Fibroblast of skin of back (primary cell): ENCODE measurements at places on chromosomes 13 and 19.

DNA sequence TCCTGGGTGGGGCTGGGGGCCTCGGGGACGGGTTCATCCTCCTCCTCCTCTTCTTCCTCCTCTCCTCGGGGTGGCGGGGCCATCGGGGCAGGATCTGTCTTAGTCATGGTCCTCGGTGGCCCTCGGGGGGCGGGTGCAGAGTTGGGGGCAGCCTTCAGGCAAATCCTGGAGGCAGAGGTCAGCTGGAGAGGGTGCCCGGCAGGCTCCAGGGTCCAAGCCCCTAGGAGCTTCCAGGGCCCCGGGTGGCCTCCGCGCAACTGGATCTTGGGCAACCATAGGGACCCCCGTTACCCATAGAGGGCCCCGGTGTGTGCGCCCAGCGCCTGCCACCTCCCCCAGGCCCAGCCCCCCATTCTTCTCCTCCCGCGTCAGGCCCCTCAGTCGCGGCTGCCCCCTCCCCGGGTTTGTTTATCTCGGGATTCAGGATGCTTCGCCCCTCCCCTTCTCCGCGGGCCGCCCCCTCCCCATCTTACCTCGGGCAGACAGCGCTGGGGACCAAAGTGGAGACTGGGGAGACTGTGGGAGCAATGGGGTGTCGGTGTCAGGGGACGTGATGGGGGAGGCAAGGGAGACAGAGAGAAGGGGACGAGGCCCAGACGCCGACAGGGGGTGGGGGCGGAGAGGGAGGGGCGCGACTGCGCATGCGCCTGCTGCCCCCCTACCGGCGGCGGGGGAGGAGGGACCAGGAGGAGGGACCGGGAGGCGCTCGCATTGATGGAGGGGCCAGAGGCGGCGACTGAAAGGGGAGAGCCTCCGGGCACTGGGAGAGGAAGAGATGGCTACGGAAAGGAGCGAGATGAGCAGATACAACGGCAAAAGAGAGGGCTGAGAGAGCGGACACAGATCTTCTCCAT is at the start of gene CLIP3:
TSS of gene CLIP3 (minus strand) at position 623 of the 854 bp plus-strand sequence. CDS start at position 107, 516 bp downstream.
- DNase-seq = peak; percentile 73

- DNase-seq = no peak
These were observed 841 bp upstream of the ZNF223 start for GRCh38 chr19:44050740-44051649.

GRCh38 chr19:12770922-12771321 is 4.4 kb downstream of the HOOK2 start:
- no peak for DNase-seq

DNA sequence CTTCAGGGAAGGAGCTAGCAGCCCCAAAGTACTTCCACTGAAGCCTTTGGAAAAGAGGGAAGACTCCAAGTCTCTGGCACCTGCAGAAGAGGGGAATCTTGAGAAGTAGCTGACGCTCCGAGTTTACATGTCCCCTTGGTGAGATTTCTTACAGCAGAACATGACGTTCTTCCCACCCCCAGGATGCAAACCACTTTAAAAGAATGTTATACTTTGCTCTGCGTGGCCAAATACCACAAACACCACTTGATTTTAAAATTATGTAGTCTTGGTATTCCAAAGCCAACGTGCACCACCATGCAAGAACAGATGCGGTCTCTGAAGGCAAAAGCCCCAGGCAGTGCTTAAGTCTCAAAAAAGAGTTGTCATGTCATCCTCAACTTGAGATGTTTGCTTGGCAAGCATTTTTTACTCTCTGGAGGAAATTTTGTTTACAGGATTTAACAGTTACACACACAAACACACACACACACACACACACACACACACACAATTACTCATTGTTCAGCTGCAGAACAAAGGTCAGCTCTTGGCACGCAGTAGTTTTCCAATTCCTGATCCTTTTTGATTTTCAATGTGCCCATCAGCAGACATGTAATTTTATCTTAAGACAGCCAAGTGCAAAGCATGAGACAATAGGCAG is 106.1 kb downstream of the RGCC start:
- DNase-seq = peak; percentile 46

- no peak for DNase-seq
These were observed 369.2 kb downstream of the PCDH9 start for GRCh38 chr13:66860878-66861417.

- DNase-seq = peak; percentile 15
These were observed 1048.4 kb downstream of the SLITRK1 start for GRCh38 chr13:82833923-82834322.

- no peak for DNase-seq
These were observed 2.4 kb downstream of the CDX2 start for GRCh38 chr13:27966641-27967202.

GRCh38 chr13:90201676-90202460 is 1145.6 kb upstream of the MIR17HG start:
- no peak for DNase-seq
